Stimulated activated CD4-positive, alpha-beta T cell treated with anti-CD3 and anti-CD28 coated beads, Interleukin-4, amount 100 ng/mL, for 24 hours (primary cell): ENCODE measurements at places on chromosomes 2 and 18.

GRCh38 chr2:41764919-41765318 is 282.9 kb upstream of the PKDCC start:
- no peak for DNase-seq

DNA sequence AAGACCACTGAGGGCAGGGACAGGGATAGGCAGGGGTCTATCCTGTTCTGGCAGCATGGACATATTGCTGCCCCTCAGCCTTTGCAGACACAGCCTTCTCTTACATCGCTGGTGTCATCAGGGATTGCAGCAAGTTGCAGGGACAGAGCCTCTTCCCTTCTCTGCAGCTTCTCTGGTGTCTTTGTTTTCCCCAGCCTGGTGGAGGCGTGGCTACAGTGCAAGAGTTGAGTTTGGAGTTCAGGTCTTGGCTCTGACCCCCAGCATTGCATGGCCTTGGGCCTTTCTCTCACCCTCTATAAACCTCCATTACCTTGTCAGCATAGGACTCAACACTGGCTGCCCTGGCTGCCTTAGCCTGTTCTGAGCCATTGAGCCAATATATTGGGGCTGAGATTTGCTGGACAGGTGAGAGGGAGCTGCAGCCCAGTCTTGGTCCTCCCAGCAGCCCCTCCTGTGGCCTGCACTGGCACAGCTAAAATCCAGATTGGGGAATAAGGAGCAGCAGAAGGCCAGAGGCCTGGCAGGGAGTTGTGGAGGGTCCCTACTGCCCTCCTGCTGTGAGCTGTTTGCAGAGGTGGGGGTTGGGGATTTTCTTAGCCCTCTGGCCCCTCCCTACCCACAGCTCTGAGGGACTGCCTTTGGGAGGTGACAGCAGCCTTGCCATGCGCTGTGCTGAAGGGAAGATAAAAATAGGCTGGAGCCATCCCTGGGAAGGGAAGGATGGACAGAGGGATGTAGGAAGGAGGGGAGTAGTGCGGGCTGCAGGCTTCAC is 22.8 kb downstream of the EHD3 start:
- DNase-seq: no peak

- DNase-seq: no peak
Observed at GRCh38 chr18:26656944-26657536, 108.7 kb upstream of the KCTD1 start.

DNA sequence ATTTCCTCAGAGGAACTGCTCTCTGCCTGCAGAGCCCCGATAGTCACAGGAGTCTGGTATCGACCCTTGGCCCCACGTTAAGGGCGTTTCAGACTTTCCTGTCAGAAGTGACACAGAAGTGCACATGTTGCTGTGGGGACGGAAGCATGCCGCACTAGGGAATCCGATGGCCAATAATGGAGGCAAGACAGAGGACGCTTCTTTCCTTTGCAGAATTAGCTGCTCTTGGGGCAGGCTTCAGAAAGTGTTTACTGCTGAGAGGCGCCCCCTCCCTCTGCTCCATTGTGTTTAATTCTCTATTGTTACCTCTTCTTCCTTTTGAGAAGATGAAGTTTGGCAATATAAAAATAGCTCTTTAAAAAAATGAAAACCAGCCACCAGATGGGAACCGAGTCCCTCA is 118.6 kb upstream of the EML6 start:
- DNase-seq: peak; percentile 36

- no peak for DNase-seq
Observed at GRCh38 chr18:39274535-39274934, 1708.9 kb upstream of the CELF4 start.

- DNase-seq: no peak
Observed at GRCh38 chr18:45026162-45026561, 345.5 kb downstream of the SETBP1 start.

DNA sequence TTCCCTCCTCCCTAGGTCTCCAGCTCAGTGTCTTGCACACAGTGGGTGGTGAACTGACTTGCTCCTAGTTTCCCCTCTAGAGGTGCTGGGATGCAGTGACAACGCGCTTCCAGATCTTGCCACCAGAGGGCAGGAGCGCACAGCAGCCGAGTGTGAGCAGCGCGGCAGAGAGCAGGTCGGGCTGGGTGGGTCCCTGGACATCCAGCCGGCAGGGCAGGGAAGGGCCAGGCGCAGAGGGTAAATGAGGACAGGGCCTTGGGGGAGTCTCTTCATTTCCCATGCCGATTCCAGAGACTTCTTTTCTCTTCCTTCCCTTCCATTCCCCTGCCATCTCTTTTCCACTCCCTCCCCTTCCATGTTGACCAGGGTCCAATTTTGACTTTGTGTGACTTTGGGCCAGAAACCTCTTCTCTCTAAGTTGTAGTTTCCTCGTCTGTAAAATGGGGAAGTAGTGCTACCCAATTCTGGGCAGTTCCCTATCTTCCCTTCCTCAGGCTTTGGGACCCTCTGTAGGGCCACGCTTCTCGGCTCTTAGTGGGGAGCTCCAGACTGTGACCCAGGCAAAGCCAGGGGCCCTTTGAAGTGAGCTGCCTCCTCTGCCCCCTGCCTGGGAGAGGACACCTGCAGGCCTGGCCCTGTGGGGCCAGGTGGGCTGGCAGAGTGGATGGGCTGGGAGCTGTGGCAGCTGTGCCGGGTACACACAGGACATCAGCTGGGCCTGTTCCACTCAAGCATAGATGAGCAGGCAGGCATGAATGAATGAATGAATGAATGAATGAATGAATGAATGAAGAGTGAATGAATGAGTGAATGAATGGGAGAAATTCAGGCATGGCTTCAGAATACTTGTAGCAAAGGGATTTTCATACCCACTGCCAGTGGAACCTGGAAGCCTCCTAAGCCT is 43.3 kb upstream of the TAF1B start:
- DNase-seq: peak; percentile 87
